ENCODE measurements at places on chromosomes 6 and 20.

GRCh38 chr6:105675715-105676397, 273.0 kb upstream of the PREP start:
- DNase-seq: no peak

- no peak for DNase-seq
Measured at GRCh38 chr6:19356692-19357091, 480.5 kb upstream of the ID4 start.

DNA sequence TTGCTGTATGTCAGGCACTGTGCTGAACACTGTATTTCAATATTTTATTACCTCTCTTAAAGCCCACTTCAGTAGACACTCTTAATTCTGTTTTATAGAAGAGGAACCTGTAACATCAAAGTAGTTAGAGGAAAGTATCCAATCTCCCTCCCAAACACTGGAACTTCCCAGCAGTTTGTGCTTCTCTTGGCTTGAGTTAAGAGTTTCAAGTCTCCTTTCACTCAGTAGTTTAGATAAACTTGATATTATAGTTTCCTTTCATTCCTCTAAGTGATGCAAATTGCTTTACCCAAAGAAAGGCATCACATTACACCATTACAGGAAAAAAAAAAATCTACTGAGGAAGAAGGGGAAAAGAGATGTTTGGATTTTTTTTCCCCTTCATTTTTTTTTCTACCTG, 164.3 kb downstream of the TSHZ2 start:
- DNase-seq: no peak

DNA sequence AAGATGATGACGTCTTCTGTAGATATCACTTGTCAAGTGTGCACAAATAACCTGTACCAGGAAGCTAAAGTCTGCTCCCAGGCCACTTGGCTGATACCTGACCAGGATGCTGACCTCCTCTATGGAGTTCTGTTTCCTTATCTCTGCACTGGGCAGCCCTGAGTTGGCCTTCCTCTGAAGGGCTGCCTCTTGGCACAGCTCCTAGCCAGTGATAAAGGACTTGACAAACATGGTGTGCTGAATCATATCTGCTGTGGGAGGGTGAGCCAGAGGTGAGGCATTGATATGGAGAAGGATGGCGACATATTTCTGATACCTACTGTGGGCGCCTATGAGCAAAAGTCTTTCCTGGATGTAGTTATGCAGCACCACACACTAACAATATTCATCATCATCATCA, 32.8 kb upstream of the FOXA2 start:
- DNase-seq: no peak

GRCh38 chr6:26392932-26393636, 9.0 kb upstream of the BTN3A1 start:
- DNase-seq: no peak

DNA sequence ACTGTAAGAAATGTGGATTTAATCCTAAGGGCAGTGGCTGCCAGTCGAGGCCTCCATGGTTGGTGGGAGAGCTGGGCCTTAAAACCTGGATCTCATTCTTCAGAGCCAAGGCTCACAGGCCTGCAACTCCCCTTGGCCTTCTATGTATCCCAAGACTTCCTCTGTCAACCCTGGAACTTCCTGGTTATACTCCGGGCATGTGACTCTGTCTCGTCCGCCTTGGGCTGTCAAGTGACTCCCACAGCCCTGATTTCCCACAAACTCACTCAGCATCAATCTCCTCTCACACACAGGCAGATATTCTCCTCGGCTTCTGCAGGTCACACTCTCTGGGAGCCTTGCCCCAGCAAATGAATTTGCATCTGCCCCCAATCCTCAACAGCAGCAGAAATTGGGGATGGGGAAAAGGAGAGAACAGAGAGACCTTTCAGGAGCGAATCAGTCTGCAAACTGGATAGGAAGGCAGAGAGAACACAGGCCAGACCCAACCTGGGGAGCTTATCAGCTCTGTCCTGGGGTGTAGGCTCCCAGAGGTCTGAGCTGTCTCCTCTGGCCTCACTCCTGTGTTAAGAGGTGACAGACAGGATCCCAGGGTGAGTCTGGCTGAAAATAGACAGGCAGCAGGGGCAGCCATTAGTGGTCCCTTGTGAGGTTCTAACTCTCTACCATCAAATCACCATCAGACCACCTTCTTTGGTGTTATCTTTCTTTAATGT, 30.4 kb upstream of the PREX1 start:
- no peak for DNase-seq

DNA sequence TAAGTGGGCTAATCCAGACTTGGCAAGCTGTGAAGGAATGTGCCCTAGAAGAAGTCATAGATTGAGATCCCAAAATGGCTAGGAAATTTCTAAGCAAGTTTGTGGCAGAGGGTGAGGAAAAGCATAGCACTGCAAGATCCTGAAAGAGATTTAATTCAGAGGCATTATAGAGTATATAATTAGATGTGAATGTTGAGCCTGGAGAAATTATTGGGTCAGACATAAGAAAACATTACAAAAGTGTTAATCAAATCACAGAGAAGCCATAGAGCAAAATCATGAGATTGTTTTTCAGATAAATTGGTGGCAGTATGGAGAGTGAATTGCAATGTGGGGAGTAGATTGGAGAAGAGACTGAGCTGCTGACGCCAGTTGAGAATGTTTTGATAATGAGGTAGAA, 90.0 kb downstream of the CD2AP start:
- no peak for DNase-seq

- no peak for DNase-seq
Measured at GRCh38 chr6:35089935-35090505, 51.1 kb downstream of the TCP11 start.

DNA sequence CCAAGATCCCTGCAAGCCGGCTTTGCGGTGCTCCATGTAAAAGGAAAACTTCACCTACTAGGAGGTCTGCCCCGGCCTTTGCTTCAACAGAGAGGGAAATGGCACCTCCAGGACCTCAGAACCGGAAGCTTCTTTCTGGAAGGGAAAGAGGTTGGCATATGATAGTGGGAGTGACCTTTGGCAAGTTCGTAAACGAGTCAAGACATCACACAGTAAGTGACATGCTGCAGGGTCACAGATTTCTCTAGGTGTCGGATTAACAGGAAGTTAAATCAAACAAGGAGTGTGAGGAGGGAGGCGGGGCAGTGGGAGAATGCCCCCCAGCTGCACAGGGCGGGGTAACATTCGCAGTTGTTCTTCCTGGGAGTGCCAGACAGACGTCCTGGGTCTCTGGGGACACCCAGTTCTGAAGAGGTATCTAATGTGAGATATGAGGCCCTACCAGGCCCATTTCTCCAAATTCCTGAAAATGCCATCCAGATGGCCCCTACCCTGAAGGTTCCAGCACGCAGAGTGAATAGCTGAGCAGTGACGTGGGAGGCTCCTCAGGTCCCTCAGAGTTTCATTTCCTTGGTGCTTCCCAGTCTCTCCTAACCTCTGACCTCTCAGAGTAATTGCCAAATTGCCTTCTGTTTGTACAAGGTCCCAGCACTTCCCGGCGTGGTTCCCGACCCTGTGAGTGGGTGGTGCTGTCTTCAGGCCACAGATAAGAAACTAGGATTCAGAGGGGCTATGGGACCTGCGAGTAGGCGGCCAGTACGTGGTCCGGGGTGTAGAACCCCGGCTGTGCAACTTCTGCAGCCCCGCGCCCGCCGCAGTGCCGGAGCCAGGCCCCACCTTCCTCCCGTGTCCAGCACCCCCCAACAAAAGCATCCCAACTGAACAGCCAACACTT, 1.9 kb downstream of the RRBP1 start:
- DNase-seq: no peak

GRCh38 chr6:154653385-154653784, 79.8 kb upstream of the SCAF8 start:
- DNase-seq: no peak

DNA sequence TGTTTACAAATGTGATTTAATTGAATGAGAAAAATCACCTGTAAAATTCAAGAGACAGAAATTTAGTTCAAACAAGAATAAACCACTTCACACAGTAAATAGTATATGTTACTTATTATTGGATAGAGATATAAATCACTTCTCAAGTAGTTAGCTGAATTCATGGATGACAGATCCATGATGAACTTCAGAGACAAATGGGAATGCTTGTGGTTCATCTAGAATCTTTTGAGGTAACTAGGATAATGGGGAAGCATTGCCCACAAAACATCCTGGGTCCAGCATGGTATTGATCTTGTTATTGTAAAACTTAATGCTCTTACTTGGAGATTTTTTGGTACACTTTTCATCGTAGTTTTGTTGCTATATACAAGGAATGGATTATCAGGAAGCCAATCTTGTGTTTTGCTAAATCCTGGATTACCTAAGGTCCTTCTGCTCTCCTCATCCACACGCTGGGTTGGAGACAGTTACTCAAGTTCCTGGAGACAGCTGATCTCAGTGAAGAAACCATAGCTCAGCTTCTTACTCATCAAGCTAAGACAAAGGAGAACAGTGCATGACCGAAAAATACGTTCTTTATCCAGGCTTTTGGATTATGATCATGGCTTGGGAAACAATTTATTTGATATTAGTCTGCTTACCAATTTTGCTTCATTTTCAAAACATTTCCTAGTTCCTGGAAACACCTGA, 142.5 kb upstream of the PREP start:
- no peak for DNase-seq

- DNase-seq: no peak
Measured at GRCh38 chr20:62087227-62087626, 21.5 kb upstream of the TAF4 start.

Data from activated T-cell treated with anti-CD3 and anti-CD28 coated beads, Interleukin-2, amount 50 U/mL, for 4 hours (primary cell).